Pulmonary artery endothelial cell (primary cell): ENCODE measurements at places on chromosomes 12 and 14. TPM values are rescaled to one million over a fixed set of nuclear protein-coding genes. Genes with fewer than 3 reads are reported as not detected.

IAPP gene
- total RNA-seq = not detected in 2 replicates

GRCh38 chr12:122489038-122489437, 11.7 kb downstream of the ZCCHC8 start:
- DNase-seq = no peak

DNA sequence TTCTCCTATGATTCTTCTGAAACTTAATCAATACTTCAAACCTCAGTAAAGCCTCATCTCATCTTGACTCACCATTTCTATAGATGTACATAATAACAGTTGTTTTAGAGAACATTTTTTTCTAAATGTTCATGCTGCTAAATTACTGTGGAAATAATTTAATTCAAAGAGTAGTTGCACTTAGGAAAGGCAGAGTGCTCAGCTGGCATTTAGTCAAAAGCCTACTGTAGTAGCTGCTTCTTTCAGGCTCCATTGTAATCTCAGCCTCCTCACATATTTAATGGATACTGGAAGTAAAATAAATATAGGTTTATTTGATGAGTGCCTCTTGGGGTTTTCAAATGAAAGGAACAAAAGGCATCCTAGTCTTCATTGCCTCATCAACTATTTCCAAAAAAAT, 325.0 kb downstream of the CCER1 start:
- DNase-seq = no peak

- DNase-seq = no peak
Measured at GRCh38 chr12:23099604-23100003, 474.6 kb downstream of the ETNK1 start.

GRCh38 chr14:106508216-106508615, 981.8 kb downstream of the TMEM121 start:
- DNase-seq = no peak

DNA sequence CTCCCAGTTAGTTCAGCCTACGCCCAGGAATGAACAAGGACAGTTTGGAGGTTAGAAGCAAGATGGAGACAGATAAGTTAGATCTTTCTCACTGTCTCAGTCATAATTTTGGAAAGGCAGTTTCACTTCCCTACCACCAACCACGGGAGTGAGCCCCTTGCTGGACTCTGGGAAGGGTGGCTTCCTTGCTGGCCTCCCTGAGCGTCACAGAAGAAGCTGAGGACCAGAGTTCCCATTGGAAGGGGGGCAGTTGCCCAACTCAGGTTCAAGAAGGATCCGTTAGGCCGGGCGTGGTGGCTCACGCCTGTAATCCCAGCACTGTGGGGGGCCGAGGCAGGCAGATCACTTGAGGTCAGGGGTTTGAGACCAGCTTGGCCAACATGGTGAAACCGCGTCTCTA, 106.2 kb upstream of the MAX start:
- DNase-seq = no peak
